Posterior vena cava (tissue), 2 donors: ENCODE measurements at places on chromosomes 5 and 9.

- DNase-seq, result no peak
Observed at GRCh38 chr9:135144581-135145170, 57.2 kb downstream of the OLFM1 start.

- no peak for DNase-seq
Observed at GRCh38 chr5:121031491-121031890, 567.4 kb downstream of the PRR16 start.

- no peak for DNase-seq
Observed at GRCh38 chr5:157529002-157529401, 46.6 kb downstream of the ADAM19 start.

DNA sequence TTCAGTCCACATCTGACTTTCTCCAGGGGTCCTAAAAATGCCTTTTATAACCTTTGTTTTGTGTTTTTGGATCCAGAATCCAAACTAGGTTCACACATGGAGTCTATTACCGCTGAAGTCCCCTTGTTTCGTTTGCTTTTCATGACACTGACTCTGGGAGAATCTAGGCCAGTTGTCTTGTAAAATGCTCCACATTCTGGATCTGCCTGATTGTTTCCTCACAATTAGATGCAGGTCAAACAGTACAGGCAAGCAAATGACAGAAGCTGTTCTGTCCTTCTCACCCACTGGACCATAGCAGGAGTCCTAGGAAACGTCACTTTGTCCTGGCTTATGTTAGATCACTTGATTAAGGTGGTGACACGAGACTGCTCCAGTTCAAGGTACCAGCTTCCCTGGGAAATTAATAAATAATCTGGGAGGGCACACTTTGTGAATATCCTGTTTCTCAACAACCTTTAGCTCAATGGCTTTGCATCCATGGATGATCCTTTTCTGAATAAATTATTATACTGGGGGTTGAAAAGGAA is 34.1 kb downstream of the FABP6 start:
- DNase-seq, result no peak

DNA sequence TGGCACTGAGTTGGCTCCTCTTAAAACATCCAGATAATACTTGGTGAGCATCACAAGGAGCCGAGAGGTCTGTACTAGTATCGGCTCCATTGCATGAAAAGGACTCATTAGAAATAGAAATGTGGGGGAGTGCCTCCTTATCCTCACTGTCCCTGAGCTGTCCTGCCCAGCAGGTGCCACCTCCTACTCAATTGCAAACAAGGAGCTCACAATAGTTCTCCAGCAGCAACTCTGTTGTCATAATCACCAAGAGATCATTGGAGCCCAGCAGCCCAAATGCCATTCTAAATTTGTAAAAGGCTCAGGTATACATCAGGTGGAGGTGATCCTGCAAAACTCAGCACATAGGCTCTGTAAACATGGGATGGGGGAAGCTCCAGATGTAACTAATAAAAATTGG is 99.1 kb downstream of the PLK2 start:
- no peak for DNase-seq

DNA sequence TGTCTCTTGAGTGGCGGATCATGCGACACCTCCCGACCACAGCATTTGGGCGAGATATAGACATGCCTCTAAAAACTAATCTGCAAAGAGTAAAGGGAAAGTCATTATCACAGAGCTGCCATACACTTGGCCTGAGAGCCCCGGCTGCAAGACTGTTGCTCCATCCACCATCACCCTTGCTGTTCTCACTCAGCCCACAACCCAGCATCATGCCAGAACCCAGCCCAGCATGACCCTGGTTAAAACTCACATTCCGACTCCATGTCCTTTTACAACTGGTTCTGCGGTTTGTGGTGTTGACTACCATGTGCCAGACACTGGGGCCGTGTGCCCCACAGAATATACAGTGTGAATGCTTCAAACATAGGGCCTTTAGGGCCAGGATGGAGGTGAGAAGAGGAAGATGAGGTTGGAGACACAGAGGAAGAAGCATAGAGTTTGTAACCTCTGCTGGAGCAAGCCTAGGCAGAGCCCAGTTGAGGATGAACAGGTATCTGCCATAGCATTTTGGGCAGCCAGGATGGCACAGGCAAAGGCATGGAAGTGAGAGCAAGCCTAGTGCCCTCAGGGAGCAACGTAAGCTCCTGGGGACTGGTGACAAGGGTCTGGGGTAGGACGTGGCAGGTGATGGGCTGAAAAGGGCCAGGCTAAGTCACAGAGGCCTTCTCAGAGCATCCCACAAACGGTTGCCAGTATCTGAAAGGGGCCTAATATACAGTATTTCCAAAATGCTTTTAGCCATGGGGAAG is 37.5 kb upstream of the SMU1 start:
- no peak for DNase-seq
